ENCODE measurements at places on chromosomes 6 and 20.

DNA sequence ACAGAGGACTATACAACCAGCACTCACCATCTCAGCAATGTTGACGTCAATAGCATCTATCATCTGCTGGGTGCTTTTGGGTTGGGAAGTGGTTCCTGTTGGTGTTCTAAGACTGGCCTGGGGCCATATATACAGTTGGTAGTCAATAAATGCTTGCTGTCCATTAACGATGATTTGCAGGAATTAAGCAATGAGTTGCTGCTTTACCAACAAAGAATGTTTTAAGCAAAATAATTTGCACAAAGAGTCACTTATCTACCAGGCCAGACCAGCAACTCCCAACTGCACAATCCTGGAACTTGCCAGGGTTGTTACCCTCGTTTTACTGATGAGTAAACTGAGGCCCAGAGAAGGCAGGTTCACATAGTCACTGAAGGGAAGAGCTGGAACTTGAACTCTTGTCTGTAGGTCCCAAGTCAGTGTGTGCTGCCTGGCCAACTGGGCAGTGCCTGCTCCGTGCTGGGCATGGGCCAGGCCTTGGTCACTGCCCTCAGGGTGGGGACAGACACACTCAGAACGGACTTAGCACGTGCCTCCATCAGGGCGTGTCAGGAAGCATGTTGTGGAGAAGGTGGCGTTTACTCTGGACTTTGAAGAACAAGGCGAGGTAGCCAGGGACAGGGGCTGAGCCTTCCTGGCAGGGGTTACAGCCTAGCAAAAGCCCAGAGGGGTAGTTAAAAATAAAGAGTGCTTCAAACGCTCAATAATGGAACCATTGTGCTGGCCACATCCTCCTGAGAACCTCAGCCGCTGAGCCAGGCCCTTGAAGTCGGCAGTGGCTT, 2.5 kb upstream of the SRC start:
- no peak for DNase-seq

DNA sequence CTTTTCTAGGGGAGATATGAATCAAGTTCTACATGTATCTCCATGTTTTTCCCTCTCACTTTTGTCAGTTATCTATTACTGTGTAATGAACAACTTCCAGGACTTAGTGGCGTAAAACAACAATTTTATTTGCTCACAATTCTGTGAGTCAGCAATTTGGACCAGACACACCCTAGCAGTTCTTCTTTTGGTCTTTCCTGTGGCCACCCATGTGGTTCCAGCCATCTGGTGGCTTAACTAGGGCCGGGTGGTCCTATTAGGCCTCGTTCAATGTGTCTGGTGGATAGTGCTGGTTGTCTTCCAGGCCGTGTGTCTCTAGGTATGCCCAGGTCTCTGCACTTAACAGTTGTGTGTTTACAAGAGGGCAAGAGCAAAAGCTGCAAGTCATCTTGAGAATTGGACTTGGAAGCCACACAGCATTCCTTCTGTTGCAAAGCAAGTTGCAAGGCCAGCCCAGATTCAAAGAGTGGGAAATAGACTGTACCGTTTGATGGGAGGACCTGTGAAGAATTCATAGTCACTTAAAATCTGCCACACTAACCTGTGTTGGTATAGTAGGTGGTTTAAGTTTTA, 20.8 kb upstream of the SLC35D3 start:
- DNase-seq: no peak

- DNase-seq: no peak
Measured at GRCh38 chr20:40915756-40916155, 112.9 kb upstream of the TOP1 start.

- no peak for DNase-seq
Measured at GRCh38 chr6:162973980-162974379, 246.2 kb downstream of the PACRG start.

GRCh38 chr20:38034108-38034649, 633 bp downstream of the RPRD1B start:
- DNase-seq: no peak

DNA sequence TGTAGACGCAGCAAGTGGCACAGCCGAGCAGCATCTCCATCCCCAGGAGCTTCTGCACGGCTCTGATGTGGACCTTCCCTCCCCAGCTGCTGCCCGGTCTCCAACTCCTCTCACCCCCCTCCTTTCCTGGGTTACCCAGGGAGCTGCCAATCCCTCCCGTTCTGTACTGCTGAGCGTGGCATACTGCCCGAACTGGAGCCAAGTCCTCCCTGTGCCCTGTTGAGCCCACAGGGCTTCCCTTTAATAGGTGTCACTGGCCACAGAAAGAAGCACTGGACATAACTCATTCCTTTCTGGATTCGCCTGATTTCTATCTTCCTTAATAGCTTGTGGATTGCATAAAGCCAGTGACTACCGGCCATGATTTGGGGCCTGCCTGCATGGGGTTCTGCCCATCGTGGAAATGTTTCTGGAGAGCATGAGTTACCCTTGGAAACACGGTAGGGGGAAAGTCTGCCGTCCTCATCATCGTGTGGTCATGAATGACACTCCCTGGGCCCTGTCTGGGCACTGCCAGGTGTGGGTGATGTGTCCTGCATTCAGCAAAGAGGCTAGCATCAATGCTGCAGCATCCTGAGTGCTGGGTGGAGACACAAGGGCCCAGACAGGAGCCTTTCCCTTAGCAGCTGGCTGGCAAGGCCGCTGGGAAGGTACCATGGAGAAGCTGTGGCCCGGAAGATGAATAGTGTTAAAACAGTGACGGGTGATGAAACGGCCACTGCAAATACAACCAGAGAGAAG, 189.7 kb downstream of the SYNDIG1 start:
- no peak for DNase-seq

Measured in activated T-helper 9 cell treated with anti-CD3 and anti-CD28 coated beads, Interleukin-2, amount 50 U/mL, for 16 hours (primary cell).